Activated CD4-positive, alpha-beta memory T cell treated with anti-CD3 and anti-CD28 coated beads for 36 hours (primary cell): ENCODE measurements at places on chromosomes 12 and 14.
A peak's percentile ranks its signal among the peaks of the same experiment; 100 is the strongest.

GRCh38 chr12:66589095-66589494, 89.8 kb downstream of the GRIP1 start:
- DNase-seq = no peak

DNA sequence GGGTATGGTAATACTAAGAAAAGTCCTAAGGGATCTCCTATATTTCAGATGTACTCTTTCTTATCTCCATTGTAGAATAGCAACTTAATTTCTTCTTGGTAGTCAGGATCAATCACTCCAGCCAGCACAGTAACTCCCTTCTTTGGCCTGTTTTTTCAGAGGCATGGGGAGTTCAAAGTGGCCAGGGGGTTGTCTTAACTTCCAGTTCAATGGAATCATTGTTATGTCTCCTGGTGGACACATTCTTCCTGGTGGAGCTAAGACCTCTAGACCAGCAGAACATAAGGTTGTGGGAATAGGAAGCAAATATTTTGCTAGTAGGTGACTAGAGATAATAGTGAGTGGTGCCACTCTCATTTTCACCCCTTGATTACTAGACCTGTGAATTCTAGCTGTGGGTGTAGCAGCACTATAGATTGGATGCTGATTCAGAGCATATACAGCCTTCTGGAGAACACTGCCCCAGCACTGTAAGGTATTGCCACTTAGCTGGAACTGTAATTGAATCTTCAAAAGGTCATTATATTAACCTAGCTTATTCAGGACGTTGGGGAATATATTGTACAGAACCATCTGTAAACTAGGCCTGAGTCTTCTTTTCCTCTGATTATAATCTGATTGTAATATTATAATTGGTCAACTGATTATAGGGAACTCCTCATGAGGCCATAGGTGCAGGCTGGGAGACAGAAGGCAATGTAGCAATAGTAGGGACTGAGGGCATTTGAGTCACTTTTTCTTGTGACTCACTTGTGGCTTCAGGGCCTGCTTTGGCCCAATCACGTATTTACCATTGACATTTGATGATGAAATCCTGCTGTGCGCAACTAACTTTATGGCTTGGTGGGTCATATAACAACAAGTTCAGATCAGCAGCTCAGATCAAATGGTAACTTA, 60.2 kb upstream of the ATP2B1 start:
- peak; percentile 57 for DNase-seq

DNA sequence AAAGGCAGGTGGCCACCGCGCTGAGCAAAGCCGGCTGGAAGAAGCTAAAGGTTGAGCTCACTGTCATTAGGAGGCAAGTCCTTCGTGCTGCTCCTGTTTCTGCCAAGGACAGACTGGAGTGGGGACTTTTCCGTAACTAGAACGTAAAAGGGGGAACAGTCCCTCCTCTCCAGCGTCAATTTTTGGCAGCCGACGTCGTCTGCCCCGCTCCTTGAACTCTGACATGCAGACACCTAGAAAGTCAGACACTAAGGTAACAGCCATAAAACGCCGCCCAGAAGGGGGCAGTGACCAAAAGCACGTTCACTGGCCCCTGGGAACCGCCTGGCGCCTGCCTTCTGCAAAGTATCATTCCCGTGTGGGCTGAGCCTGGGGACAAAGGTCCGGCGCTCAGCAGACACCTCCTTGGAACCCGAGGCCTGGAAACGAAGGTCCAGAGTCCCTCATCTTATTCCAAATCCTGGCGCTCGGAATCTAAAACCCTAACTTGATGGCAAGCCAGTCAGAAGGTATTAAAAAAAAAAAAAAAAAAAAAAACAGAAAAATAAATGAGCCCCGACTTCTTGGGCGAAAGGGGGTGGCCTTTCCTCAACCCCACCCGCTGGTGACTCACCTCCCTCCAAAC, 1.1 kb upstream of the LRP1 start:
- DNase-seq = peak; percentile 54

GRCh38 chr12:9002335-9002734, 13.0 kb downstream of the KLRG1 start:
- DNase-seq = no peak

GRCh38 chr12:96398424-96399119, 1.7 kb downstream of the CDK17 start:
- DNase-seq = no peak

DNA sequence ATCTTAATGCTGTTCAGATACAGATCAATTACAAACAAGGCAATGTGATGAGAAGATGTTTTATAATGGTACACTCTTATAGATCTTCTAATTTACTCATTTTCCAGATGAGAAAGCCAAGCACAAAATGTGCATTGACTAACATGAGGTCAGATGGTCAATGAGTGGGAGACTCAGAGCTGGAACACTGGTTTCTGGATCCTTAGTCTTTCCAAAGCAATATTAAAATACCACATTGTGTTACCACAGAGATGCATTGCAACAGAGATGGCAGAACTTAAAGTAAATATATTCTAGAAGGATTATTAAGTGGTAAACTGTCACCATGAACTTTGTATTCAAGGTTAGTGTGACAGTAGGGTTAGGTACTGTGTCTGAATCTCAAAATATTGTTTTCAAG, 113.6 kb downstream of the SLC15A5 start:
- DNase-seq = no peak

DNA sequence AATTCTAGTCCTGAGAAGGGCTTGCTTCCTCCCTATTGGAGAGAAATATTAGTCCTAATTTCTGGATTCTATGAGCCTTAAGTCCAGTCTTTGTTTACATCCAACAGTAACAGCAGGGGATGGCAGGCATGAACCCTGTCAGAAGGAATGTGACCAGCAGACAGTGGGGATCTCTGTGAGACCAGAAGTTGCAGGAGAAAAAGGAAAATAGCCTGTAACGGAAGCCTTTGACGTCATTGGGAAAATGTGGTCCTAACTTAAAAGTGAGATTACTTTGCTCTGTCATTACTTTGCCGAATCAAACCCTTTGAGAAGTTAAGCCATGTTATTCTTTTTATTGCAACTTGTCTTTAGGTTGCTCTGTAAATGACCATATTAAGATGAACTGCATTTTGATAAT, 218.2 kb upstream of the PRICKLE1 start:
- DNase-seq = no peak

- no peak for DNase-seq
Observed at GRCh38 chr12:76190299-76190698, 105.8 kb upstream of the NAP1L1 start.

GRCh38 chr12:70309348-70309747, 56.7 kb upstream of the KCNMB4 start:
- no peak for DNase-seq

- DNase-seq = no peak
Observed at GRCh38 chr12:66117242-66117641, 13.3 kb downstream of the LLPH start.

DNA sequence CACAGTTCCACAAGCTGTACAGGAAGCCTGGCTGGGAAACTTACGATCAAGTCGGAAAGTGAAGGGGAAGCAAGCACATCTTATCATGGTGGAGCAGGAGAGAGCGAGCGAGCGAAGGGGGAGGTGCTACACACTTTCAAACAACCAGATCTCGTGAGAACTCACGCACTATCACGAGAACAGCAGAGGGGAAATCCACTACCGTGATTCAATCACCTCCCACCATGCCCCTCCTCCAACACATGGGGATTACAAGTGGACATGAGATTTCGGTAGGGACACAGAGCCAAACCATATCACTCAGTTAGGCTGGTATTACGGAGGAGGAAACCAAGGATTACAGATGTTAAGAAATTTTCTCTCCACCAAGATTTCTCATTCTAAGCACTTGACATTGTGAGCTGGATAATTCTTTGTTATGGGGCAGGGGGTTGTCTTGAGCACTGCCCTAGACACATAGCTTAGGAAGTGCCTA, 262.0 kb upstream of the G2E3 start:
- peak; percentile 30 for DNase-seq

GRCh38 chr12:27970401-27971120, 2.0 kb downstream of the PTHLH start:
- DNase-seq = no peak

DNA sequence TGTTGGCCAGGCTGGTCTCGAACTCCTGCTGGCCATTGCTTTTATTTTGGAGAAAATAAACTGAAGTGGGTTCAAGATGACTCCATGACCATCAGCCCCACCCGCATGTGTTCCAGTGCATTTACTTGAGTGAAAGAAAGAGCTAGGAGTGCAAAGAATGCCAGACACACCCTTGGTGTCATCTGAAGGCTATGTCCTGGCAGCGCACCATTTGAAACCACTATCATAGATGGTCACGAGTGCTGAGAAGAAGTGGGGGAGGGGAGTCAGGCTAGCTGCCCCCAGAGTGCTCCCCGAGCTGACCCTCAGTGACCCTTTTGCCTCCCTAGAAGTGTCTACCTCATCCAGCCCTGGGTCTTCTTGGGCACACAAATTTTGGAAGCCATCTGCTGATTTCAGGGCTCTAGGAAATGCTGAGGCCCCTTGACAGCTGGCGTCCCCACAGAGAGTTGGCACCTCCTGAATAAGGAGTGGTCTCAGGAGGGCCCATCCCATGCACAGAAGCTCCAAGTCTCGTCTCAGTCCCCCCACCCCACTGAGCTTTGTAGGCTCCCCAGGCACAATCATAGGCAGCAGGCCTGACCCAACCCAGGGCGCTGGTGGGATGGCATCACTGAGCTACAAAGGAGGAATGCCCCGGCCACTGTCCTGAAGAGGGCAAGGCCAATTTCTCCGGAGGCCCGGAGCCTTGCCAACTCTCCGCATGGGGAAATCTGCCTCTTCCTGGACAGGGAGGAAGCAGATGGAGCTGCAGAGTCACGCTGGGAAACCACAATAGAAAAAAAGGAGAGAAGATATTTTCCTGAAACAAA, 28.0 kb downstream of the PXN start:
- DNase-seq = no peak

- no peak for DNase-seq
Observed at GRCh38 chr12:88723219-88723618, 142.9 kb upstream of the KITLG start.

DNA sequence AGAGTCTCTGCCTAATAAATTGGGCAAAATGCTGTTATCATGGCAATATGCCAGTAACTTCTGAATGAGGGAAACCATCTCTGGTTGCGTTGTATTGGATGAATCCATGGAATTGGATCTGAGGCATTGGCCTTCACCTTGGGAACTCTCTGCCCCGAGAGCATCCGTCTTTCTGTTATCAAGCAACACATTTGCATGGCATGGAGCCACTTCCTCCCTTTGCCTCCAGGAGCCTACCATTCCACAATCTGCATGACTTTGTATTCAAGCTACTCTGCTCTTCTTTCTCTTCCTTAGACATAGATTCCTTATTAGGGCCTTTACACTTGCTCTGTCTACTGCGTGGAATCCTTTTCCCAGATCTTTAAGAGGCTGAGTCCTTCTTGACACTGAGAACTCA, 57.2 kb downstream of the RIC8B start:
- no peak for DNase-seq

DNA sequence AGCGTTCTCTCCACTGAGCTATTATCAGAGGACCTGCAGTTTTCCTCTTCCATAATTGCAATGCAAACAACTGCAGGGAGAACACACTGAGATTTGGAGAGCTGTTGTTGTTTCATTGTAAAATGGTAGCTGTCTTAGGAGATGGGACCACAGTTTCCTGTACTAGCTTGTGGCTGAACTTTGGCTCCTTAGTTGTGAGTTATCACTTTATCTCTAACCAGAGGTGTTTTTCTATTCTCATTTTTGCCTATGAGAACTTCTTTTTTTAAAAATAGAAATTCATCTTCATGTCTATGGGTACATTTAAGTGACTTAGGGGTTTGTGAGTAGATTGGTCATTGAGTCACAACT, 216.5 kb downstream of the SLC38A4 start:
- no peak for DNase-seq

GRCh38 chr12:87814625-87815024, 214.6 kb downstream of the C12orf50 start:
- no peak for DNase-seq

GRCh38 chr12:4984971-4985370, 58.7 kb upstream of the KCNA5 start:
- DNase-seq = no peak

DNA sequence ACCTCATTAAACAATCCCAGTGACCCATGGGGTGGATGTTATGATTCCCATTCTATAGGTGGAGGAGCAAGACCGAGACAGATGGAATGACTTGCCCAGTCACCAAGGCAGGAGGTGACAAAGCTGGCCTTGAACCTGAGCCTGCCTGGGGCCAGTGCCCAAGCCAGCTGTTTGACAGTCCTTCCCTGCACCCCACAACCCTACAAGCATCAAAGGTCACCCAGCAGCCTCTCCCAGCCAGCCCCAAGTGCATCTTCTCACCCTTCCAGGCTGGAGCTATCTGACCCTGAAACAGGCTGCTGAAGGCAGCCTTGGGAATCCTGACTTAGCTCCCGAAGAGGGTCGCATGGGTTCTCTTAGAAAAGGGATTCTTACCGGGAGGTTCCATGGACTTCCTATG, 20.3 kb downstream of the MMAB start:
- DNase-seq = no peak

- DNase-seq = no peak
Observed at GRCh38 chr12:34388636-34389377, 366.5 kb downstream of the ALG10 start.

- no peak for DNase-seq
Observed at GRCh38 chr12:132133952-132134652, 10.0 kb downstream of the DDX51 start.

GRCh38 chr14:65937079-65937959, 524.8 kb downstream of the FUT8 start:
- DNase-seq = no peak

DNA sequence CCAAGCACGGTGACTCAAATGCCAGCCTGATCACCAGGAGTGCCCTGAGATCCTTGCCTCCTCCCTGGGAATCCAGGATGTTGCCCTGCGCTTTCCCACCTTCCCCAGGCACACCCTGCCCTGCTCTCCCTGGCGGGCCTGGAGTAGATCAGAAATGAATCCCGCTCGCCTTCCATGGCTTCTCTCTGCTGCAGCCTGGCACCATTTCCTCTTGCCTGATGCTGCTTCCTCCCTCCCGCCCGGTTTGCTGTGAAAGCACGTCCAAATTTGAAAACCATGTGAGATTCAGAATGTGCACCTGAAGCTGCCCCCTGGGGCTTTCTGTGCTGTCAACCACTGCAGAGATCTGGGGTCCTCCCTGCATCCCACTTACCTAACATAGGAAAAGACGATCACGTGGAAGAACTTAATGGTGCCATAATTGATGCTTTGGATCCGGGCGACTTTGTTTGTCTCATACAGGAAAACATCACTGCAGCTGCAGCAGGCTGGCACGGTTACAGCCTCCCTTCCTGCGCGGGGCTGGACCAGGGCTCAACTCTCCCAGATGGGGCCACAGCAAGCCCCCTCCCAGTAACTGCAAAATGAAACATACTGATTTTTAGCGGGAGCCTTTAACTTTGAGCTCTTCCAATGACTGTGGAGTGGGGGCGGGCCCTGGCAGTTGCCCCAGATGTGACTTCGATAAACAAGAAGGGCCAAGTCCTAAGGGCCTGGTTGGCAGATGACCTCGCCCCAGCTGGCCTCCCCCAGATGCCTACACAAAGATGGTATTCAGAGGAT, 24.9 kb upstream of the C12orf76 start:
- peak; percentile 59 for DNase-seq
